Astrocyte (in vitro differentiated cells and primary cell): ENCODE measurements at places on chromosomes 4 and X.
A peak's percentile ranks its signal among the peaks of the same experiment; 100 is the strongest.

GRCh38 chr4:26731351-26732035 is 129.1 kb upstream of the STIM2 start:
- no peaks in the 10 kb centered on the region for H3K27me3 ChIP-seq
- peaks cover 3% of the 10 kb centered on the region for H3K36me3 ChIP-seq
- no peak for DNase-seq
- H3K27ac ChIP-seq: no peak overlapping the region
- H3K4me1 ChIP-seq: no peaks in the 10 kb centered on the region

- no peak overlapping the region for H3K4me3 ChIP-seq
- H3K36me3 ChIP-seq: no peaks in the 10 kb centered on the region
- no peaks in the 10 kb centered on the region for H3K27me3 ChIP-seq
- no peak for DNase-seq
- H3K4me1 ChIP-seq: no peaks in the 10 kb centered on the region
These were observed 182.2 kb upstream of the KCNIP4 start for GRCh38 chr4:22130741-22131140.

DNA sequence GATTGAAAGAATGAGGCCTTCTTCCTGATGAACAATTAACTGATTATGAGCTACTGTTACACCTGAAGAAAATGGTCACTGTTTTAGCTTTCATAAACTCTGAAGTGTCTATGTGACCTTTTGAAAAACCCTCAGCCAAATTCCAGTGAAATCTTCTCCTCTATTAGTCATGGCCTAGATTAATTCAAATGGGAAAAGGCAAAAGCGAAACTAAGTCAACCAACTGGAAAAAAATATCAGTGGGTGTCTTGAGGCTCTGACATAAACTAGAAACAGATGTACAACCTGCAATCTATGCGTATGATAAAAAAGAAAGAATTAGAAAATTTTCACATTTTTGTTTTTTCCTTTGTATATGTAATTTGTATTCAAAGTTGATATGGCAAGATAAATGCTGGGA is 169.4 kb upstream of the BANK1 start:
- H3K4me3 ChIP-seq: no peak overlapping the region
- H3K4me1 ChIP-seq: no peaks in the 10 kb centered on the region
- H3K27ac ChIP-seq: no peak overlapping the region
- peak; percentile 73 for DNase-seq
- H3K36me3 ChIP-seq: no peaks in the 10 kb centered on the region

GRCh38 chrX:136456133-136456532 is 31.6 kb upstream of the BRS3 start:
- no peak for DNase-seq
- H3K27me3 ChIP-seq: no peaks in the 10 kb centered on the region
- H3K27ac ChIP-seq: no peak overlapping the region
- H3K36me3 ChIP-seq: no peaks in the 10 kb centered on the region

- no peaks in the 10 kb centered on the region for H3K27me3 ChIP-seq
- H3K4me3 ChIP-seq: no peak overlapping the region
- no peak for DNase-seq
These were observed 174.9 kb downstream of the ADAMTS3 start for GRCh38 chr4:72394012-72394663.

DNA sequence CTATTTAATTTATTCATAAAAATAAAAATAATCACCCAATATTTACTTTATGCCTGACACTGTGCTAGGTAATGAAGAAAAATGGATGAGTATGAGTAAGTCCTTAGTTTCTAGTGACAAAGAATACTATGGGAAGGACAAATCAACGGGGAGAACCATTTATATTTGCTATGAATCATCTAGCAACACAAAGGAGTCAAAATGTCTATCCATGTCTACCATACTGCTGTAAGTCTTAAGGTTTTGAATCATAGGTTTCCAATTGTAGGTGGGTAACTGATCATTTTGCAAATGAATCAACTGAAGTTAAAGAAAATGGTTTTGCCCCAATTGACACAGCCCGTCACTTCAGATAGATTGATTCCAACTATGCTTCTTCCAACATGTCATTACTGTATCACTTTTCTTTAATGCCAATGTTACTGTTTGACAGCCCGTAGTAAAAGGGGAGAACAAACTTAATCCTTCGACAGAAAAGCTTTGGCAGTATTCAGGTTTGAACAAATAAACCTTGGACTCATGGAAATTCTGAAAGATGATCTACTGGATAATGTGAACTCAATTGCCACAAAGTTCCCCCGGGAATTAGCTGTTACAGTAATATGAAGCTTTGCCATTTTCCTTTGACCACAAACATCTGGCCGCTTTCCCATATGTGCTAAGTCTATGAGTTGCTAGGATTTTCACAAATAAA is 3.2 kb downstream of the TDO2 start:
- no peaks in the 10 kb centered on the region for H3K36me3 ChIP-seq
- peak; percentile 97 for DNase-seq
- H3K4me3 ChIP-seq: no peak overlapping the region
- H3K27me3 ChIP-seq: no peaks in the 10 kb centered on the region
- peaks cover 12% of the 10 kb centered on the region for H3K4me1 ChIP-seq

- DNase-seq: no peak
- H3K36me3 ChIP-seq: no peaks in the 10 kb centered on the region
- H3K27me3 ChIP-seq: no peaks in the 10 kb centered on the region
These were observed at the start of gene VSIG4 for GRCh38 chrX:66039944-66040343. TSS of gene VSIG4 (minus strand) at chrX:66040080. CDS start at chrX:66039998, 82 bp downstream.
